Small intestine (tissue), 16 donors: ENCODE measurements at places on chromosomes 1 and 21.

DNA sequence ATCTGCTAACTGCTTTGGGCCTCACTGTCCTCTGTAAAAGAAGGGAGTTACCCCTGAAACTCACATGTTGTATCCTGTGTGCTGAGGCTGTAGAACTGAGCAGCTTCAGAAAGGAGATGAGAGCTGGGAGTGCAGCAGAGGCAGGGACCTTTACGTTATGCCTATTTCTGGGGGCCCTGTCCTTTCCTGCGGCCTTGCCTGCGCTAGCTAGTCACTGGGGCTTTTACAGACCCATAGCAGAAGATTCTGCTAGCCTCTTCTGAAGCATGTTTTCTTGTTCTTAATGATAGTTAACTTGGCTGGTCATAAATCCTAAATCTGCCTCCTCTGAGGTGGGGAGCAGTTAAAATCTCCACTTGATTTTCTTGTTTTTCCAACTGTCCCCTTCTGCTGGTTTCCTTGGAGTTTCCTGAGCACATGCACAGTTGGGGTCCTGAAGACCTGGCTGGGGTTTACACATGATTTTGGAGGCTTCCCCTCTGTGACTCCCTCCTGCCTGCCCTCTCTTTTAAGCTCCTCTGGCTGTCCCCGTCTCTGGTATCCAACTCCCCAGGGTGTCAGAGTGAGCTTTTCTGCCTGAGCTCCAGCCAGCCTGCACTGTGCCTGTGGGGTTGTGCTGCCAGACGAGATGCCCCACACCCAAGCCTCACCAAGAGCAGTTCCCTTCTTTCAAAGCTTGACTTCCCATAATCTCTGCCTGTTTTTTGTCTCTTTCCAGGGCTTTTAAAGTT is 76.6 kb downstream of the NOS1AP start:
- DNase-seq = no peak

DNA sequence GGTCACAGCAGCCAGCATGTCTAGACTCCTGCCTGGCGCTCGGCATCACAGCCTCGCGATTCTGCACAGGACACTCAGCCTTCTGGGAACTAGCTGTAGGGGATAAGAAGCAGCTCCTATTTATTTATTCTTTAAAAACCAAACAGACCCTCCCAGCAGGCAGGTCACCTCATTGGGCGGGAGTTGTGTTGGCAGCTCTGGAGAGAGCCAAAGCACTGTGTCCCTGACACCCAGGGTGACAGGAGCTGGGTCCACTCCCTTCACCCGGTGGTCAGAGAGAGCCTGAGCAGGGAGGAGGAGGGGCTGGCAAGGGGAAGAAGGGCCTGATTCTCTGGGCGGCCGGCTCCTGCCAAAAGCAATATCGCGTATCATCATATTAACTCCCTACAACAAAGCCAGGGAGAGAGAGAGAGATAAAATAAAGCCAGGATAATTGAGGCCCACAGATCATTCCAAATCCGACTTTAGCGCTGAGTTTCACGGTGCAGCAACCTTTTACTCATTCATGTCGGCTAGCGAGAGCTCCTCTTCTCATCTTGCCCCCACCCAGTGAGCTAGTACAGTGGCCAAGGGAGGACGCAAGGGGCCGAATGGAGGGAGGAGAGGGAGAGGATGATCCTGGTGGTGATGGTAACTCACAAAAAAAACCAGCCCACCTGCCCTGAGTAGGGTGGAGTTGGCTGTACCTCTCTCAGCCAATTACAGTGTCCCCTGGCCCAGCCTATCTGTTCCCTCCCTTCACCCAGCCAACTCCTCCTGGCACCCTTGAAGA is 79.8 kb upstream of the IFFO2 start:
- no peak for DNase-seq

DNA sequence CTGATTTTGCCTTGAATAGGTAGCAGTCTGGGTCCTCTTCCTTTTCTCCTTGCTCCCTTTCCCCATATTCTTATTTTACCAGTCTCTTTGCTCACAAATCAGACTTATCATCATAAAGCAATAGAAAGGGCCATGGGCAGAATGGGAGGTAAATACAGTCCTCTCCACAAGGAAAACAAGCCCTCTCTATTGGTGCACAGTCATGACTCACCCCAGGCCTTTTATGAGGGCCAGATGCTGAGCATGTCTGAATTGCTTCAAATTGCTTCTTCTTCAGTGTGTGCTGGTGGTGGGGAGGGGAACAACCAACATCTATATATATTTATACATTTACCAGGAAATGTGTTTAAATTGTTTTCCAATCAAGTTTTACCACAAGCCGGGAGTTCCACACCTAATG is 75.2 kb downstream of the GFI1 start:
- DNase-seq = peak; percentile 48

- DNase-seq = no peak
Observed at GRCh38 chr1:33222381-33222780, 33.9 kb upstream of the ZNF362 start.

DNA sequence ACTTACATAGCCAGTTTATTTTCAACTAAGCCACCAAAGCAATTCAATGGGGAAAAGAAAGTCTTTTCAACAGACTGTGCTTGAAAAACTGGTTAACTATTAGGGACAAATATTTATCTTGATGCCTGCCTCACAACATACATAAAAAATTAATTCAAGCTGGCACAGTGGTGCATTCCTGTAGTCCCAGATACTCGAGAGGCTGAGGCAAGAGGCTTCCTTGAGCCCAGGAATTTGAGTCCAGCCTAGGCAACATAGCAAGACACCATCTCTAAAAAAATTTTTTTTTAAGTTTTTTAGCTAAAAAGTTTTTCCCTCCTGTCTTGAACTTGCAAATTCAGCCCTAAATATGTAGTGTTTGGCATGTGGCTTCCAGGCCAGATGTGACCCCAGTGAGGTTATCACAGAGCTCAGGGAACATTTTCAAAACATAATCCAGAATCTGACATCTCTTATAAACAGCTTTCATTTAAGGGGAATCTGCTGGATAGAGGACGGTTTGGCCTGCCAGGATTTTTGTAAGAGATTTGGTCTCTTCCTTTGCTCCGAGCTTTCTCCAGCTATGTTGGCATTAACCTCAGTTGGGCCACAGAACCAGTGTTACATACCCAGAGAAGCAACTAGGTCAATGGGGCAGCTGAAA is 46.4 kb downstream of the COL6A1 start:
- no peak for DNase-seq

DNA sequence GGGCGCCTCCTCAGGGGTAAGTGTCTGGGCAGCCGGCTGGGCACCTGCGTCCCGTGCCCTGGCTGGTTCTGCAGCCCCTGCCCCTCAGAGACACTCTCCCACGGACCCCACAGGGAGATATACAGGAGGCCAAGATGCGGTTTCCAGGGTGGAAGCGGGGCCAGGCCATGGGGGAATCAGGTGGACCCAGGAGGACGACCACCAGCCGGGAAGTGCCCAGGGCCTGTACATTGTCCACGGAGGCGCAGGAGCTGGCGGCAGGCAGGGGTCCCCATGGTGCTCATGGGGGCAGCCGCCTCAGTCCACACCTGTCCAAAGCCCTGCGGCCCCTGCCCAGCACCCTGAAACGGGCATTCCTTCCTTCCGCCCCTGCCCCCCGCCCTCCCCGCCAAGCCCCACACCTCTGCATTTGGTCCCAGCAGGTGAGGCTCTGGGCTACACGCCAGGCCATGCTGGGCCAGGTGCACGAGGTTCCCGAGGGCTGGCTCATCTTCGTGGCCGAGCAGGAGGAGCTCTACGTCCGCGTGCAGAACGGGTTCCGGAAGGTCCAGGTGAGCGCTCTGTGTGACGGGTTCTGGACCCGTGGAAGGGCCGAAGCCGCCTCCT is 36.7 kb downstream of the SLC19A1 start:
- DNase-seq = peak; percentile 8

- no peak for DNase-seq
Observed at GRCh38 chr21:35475762-35476161, 426.7 kb upstream of the RUNX1 start.

DNA sequence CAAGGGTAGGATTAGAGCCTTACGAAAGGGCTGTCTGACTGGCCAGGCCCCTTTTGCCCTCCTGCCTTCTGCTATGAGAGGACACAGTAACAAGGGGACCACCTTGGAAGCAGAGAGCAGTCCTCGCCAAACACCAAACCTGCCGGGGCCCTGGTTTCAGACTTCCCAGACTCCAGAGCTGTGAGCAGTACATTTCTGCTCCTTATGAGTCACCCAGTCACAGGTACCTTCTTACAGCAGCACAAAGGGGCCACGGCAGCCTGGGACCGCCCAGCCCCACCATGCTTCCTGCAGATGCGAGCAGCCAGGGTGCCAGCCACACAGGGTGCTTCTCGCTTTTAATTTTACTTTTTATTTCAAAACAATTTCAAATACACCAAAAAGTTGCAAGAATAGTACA is 17.2 kb upstream of the POFUT2 start:
- no peak for DNase-seq
